Glutamatergic neuron (in vitro differentiated cells): ENCODE measurements at places on chromosomes 3 and 15.

- peak; percentile 21 for DNase-seq
Measured at GRCh38 chr3:63967675-63968611, 55.4 kb downstream of the PSMD6 start.

- DNase-seq: no peak
Measured at GRCh38 chr15:22895465-22896190, 57.2 kb downstream of the NIPA2 start.

DNA sequence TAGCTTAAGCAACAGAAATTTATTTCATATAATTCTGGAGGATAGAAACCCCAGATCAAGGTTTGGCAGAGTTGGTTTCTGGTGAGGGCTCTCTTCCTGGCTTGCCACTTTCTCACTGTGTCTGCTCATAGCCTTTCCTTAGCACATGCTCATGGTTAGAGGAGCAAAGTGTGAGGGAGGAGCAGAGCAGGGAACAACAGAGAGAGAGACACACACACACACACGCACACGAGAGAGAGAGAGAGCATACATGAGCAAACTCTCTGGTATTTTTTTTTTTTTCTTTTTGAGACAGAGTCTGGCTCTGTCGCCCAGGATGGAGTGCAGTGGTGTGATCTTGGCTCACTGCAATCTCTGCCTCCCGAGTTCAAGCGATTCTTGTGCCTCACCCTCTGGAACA is 36.8 kb upstream of the ZDHHC23 start:
- no peak for DNase-seq

DNA sequence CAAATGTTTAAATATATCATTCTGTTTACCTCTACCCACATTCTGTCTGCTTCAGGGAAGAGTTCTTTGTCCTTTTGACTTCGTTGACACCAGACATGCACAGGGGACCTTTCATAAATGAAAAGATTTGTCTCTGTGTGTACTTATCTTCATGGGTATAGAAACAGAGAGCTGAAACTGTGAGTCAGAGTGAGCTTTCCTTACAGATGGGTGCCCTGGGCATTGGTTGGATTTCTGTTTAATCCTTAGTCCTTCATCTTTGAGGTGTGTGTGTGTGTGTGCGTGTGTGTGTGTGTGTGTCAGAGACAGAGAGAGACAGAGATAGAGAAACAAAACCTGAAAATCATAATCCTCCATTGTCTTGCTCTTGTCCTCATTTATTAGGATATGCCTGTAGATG is 517.4 kb downstream of the TUSC7 start:
- no peak for DNase-seq

GRCh38 chr3:83092521-83093221 is 1331.2 kb upstream of the GBE1 start:
- DNase-seq: no peak

DNA sequence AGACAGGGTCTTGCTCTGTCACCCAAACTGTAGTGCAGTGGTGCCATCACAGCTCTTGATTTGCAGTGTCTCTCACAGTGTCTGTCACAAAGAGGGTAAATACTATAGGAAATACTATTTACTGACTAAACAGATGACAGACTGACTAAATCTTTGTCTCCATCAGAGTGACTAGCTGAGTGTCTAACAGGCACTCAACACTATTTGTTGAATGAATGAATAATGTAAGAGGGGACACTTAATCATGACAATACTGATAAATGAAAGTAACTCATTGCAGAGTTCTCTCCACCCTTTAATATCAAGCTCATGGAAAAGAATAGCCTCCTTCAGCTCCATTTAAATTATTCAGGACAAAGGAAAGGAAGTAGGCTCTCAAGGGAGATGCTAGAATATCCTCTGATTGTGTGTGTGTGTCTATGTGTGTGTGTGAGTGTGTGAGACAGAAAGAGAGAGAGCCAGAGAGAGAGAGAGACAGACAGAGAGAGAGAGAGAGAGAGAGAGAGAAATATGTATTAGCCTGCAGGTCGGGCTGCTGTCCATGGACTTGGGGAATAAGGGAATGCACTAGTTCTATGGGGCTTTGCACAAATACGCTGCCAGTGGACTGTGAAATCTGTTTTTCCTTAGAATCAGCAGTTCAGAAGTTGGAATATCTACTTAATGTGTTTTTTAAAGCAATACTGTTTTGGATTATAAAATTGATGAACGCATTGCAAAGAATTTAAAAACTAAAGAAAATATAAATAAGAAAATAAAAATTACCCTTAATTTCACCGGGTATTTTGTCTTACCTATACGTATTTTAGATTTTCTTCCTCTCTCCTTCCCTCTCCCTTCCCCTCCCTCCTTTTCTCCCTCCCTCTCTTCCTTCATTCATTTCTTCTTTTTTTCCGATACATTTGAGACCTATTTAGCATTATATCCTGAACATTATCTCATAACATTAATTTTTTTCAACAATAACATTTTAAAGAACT is 132.9 kb upstream of the LRIG1 start:
- no peak for DNase-seq

- DNase-seq: no peak
Measured at GRCh38 chr3:14303336-14304100, 98.9 kb upstream of the SLC6A6 start.

GRCh38 chr3:30285188-30286006 is 321.0 kb upstream of the TGFBR2 start:
- DNase-seq: no peak

DNA sequence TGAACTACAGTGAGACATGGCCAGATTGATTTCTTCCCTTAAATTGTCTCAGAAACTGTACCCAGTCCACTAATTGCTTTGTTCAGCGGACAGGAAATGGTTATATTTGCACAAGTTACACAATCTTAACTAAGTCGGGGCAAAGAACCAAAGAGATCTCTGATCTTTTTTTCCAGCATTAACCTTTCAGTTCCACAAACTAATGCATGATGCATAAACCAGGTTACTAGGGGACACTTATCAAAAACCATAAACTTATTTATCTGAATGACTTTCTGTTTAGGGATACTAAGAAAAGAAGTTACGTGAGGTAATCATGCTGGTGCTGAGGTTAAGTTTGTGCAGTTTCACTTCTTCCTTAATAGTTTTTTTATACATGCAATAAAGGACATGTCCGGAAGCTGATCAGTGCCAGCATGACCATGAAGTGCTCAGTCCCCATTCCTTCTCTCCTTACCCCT is 22.4 kb downstream of the FNDC3B start:
- no peak for DNase-seq

GRCh38 chr3:11717768-11718636 is 74.3 kb upstream of the VGLL4 start:
- no peak for DNase-seq

DNA sequence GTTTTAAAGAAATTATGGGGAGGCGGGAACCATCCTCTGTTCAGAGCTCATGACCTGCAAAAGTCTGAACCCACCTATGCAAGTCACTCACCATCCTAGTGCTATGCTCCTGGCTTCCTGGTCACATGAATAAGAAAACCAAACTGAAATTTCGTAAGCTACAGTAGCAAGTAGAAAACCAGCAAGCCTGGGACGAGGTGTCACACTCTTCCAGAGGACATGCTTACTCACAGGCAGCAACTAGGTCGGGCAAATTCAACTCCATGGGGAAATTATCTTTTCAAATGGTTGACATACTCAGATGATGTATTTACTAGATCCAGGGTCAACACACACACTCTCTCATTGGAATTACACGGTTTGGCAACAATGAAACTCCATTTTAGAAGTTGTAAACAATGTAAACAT is 31.3 kb downstream of the LDHAL6B start:
- no peak for DNase-seq

DNA sequence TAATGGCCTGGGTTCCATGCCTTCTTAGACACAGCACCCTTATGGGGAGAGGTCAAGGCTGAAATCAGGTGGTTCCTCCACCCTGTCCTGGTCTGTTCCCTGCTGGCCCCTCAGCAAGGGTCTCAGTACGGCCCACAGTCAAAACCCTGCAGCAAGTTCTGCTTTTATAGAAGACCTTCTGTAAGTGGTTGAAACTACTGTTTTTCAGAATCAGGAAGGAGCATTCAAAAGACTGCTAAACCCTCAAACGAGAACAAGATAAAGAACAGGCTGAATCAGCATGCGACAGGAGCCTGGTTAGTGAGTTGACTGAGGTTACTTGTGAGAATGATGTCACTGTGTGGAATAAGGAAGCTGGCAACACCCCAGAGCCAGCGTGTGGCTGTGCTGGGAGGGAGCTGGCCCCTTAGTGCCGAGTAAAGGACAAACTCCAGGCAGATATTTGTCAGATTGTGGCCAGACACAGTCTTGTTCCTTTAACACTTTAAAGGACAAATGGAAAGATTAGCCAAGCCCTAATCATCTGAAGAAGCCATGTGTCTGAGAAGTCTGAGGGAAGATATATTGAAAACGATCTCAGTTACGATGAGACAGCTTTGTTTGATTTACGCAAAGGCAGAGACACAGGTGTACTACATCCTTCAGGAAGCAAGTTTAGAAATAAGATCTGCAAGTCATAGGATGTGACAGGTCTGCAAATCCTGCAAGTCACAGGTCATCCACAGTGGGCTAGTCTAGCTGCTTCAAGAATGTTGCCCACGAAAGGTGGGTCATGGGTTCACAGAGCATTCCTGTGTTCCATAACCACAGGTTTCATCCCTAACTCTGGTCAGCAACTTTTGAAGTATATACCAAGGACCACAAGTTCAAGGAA is 54.0 kb downstream of the B3GNT5 start:
- no peak for DNase-seq

DNA sequence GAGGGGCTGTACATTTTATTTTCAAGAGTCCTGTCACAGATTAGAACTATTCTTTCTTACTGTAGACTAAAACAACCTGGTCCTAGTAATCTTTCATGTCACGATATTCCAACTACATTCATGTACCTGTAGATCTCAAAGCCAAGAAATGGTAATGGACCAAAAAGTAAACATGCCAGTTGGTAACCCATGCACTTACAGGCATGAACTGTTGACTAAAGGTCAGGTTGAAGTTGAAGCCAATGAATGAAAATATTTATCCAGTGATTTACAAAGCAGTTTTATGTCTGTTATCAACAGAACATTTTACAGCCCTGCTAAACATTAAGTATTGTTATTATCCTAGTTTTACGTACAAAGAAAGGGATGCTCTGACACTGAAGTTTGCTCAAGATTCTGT is 25.3 kb downstream of the LRRC57 start:
- DNase-seq: no peak

DNA sequence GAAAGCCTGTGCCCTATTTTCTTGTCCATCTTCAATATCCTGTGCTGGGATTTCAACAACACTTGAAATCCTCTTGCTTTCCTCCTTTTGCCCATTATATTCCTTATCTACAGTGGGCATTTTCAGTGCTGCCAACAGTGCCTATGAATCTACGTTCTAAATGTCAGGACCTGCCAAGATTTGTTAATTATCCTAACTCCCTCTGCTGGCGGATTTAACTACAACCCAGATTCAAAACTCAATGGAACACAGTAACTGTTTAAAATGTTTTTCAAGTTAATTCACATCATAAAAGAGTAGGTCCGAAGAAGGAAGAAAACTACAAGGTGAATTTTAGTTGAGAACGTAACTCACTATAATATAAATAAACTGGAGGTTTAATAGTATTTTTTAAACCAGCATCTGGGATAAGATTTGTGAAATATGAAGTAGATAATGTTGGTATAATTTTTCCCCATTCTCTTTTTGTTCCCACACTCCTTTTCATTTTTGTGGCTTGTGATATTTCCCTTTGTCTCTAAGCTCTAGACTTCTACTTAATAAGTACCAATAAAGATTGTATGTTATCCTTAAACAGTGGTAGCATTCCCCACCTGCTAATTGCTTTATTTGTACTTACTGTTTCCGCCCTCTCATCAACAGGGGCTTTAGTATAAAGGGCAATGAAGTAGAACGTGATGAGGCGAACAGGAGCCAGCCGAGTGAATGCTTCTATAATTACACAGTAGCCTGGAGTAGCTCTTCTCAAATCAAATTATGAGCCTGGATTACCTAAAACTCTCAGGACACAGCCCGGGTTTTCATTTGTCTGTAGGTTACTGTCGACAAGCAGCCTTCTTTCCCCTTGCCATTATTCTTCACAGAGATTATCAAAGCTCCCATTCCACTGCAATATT is 302.5 kb upstream of the ATP11B start:
- DNase-seq: no peak

GRCh38 chr3:123629747-123630047 is 44.8 kb upstream of the HACD2 start:
- no peak for DNase-seq

GRCh38 chr3:117479095-117479494 is 769.5 kb downstream of the TUSC7 start:
- DNase-seq: no peak

GRCh38 chr3:19901918-19902317 is 32.1 kb downstream of the EFHB start:
- no peak for DNase-seq

GRCh38 chr3:22893101-22893500 is 310.0 kb upstream of the UBE2E2 start:
- DNase-seq: no peak

GRCh38 chr3:42746455-42747450 is 26.3 kb downstream of the CCDC13 start:
- DNase-seq: no peak

DNA sequence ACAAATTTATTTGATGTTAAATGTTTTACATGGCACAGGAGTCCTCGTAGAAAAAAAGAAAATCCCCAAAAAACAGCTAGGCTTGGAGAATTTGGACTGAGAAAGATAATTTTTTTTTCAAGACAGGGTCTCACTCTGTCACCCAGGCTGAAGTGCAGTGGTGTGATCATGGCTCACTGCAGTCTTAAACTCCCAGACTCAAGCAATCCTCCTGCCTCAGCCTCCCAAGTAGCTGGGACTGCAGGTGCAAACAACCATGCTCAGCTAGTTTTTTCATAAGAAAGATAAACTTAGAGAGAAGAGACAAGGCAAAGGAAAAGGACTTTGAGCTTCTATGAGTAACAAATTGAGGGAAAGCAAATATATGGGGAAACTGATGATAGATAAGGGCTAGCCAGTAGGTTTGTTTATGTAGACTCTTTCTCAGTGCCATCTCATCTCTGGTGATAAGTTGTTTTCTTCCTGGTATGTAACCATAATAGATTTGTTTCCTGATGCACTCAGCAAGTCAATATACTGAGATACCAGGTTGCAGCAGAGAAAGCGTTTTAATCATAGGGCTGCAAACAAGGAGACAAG is 13.1 kb upstream of the TRMT10C start:
- DNase-seq: no peak

DNA sequence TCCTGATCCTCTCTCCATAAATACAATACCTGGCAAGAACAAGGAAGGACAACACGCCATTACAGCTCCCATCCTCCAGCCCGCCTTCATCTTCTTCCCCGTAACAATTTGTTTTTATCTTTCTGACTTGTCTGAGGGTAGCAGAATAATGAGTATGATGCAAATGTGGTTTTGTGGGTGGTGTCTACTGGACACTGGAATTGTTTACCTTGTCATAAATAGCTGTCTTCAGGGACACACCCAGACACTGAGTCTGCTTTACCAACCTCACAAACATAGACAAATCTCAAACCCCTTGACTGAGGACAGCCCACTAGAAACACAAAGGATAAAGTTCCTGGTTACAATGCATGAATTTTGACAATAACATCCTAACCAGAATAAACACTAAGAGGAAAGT is 13.4 kb downstream of the WDR72 start:
- no peak for DNase-seq

GRCh38 chr3:138441742-138442141 is 7.3 kb downstream of the ESYT3 start:
- DNase-seq: no peak

GRCh38 chr15:67521783-67522568 is 1.0 kb downstream of the C15orf61 start:
- DNase-seq: no peak
